ENCODE measurements at places on chromosomes 11 and 22.

GRCh38 chr11:94958121-94958696 lies 15.1 kb downstream of the CWC15 start:
- DNase-seq: no peak

DNA sequence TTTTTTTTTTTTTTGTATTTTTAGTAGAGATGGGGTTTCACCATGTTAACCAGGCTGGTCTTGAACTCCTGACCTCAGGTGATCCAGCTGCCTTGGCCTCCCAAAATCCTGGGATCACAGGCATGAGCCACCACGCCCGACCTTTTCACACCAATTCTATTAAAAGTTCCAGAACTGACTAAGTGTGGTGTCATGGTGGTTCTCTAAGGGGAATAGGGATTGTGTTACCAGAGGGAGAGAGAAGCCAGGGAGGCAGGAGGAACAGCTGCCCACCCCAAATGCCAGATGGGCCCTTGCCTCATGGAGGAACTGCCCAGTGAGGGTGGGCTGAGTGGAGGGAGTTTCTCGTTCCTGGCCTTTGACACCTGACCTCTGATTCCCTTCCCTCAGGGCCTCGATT lies 5.9 kb downstream of the RPS6KA4 start:
- DNase-seq: no peak

GRCh38 chr22:50599816-50600455 lies 657 bp upstream of the MAPK8IP2 start:
- peak; percentile 30 for DNase-seq

DNA sequence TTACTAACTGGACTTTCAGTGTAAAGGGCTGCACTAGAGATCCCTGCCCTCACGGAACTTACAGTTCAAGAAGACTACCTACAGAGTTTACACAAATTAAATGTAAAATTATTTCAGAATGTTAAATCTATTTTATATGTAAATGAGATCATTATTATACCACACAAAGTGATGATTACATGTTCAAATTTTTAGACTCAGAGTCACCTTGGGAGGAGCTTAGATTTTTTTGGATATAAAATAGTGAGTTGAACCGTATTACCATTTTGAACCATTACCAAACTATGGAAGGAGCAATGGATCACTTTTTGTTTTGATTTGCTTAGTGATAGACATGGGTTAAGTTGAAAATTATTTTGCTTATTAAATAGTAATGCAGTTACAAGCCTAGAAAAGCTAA lies 1.6 kb downstream of the IPO7 start:
- DNase-seq: no peak

GRCh38 chr11:1852271-1852876 lies 510 bp upstream of the LSP1 start:
- DNase-seq: no peak

- no peak for DNase-seq
Observed at GRCh38 chr11:130478881-130479280, 30.4 kb downstream of the ADAMTS15 start.

- DNase-seq: no peak
Observed at GRCh38 chr11:79413268-79413667, 27.6 kb downstream of the TENM4 start.

- no peak for DNase-seq
Observed at GRCh38 chr11:66073669-66074068, 3.6 kb downstream of the PACS1 start.

DNA sequence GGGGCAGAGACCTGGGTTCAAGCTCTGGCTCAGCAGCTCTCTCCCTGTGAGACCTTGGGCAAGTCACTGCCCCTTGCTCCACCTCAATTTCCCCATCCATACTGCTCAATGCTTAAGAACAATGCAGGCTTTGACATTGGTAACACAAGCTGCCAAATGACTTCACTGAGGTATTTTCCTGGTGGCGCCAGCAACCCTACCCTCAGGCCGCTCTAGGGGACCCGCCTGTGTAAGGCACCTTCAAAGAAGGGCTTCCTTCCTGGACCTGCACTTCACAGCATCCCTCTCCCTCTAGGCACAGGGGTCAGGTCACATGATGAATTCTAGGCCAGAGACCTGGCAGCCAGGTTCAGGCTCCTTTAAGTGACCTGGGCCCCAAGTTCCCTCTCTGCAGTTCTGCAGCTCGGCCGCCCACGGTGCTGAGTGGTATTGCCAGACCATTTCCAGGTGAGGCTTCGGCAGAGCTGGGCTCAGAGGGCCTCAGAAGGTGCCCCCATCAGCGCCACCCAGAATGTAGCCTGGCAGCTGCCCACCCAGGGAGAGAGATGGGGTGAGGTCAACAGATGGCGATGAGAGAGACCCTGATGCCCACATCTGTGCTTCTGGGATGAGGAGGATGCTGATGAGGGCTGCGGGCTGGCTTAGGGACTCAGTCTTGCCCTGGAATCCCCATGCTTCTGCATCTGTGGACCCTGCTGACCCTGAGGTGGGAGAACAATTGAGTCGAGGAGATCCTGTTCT lies 4.5 kb downstream of the WNT11 start:
- no peak for DNase-seq

DNA sequence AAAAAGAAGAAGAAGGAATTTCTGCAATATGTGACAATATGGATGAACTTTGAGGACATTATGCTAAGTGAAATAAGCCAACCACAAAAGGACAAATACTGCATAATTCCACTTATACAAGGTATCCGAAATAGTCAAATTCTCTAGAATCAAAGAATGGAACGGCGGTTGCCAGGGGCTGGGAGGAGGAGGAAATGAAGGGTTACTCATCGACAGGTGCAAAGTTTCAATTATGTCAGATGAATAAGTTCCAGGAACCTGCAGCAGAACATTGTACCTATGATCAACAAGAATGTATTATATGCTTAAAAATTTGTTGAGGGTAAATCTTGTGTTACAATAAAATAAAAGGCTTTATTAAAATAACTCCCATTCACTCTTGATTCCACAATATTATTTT lies 49.0 kb downstream of the SC5D start:
- DNase-seq: no peak

GRCh38 chr11:68009391-68010089 lies 587 bp upstream of the ALDH3B1 start:
- no peak for DNase-seq

Measured in activated CD4-positive, alpha-beta T cell treated with anti-CD3 and anti-CD28 coated beads for 1 hour (primary cell).